ENCODE measurements at places on chromosomes 3 and 15.
A peak's percentile ranks its signal among the peaks of the same experiment; 100 is the strongest.

DNA sequence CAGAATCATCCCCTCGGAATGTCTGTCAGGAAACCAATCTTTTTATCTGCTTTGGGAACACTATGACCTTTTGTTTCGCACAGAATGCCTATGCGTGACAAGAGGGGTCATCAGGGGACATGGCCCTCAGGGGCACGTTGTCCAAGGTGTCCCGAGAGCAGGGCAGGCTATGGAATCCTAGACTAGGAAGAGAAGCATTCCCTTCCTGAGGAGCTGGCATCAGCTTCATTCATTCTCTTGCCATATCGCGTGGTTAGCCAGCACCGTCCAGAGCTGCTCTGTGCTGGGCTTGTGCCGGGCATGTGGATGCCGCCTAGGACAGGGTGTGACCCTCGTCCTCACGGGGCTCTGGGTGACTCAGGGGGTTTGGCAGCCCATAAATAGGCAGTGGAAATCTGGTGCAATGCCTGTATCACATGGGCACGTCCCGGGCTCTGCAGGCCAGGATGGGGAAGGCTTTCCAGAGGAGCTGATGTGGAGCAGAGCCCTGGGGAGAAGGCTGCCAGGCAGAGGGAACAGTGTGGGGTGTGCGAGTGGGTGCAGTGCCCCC lies 117.8 kb downstream of the TMEM266 start:
- no peak for DNase-seq

GRCh38 chr3:133663569-133664313 lies 2.0 kb upstream of the TOPBP1 start:
- peak; percentile 61 for DNase-seq

DNA sequence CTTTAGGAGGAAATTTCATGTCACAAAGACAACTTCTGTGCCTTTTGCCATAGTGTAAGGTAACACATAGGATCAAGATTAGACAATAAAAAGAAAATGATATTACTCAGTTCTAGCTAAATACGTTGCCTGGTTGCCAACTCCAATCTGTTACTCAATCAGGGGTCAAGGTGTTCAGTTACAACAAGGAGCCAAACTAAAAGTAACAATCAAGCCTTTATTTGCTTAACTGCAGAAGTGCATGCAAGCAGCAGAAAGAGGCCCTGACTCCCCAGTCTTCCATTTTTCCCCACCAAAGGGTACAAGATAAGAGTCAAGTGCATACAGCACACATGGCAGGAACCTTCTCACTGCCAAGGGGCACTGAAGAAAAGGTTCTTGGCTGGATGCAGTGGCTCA lies 28.3 kb upstream of the PPP4R2 start:
- DNase-seq = no peak

DNA sequence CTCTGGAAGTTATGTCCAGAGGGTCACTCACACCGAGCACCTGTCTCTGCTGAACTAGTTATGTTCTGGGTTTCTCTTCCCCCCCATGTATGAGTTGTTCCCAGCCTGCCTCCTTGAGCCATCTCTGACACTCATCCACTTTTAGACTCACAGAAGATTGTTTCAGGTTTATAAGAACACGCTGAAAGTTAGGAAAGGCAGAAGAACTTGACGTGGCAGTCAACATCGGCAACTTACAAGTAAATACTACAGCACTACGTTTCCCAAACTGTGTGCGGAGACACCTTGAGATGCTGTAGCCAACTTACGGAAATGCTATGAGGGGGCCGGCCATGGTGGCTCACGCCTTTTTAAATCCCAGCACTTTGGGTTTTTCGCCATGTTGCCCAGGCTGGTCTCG lies 318.0 kb downstream of the ZNF621 start:
- DNase-seq = no peak

DNA sequence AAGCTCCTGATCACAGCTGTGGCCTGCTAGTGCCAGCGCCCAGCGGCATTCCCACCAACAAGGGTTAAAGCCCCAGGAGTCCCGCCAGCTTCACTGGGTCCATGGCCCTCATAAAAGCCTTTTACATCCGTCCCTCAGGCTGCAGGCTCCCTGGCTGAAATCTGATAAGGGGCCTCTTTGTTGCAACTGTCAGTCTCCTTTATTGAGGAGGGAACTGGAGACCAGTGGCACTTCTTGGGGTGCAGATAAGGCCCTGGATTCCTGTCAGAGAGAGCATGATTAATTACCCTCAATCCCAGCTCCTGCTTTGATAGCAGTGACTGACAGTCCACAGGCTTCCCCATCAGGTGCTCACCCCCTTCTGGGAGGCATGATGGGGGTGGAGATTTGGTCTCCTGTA lies 30.9 kb upstream of the CLK3 start:
- no peak for DNase-seq

- no peak for DNase-seq
Observed at GRCh38 chr3:101253396-101253795, 67.0 kb downstream of the IMPG2 start.

DNA sequence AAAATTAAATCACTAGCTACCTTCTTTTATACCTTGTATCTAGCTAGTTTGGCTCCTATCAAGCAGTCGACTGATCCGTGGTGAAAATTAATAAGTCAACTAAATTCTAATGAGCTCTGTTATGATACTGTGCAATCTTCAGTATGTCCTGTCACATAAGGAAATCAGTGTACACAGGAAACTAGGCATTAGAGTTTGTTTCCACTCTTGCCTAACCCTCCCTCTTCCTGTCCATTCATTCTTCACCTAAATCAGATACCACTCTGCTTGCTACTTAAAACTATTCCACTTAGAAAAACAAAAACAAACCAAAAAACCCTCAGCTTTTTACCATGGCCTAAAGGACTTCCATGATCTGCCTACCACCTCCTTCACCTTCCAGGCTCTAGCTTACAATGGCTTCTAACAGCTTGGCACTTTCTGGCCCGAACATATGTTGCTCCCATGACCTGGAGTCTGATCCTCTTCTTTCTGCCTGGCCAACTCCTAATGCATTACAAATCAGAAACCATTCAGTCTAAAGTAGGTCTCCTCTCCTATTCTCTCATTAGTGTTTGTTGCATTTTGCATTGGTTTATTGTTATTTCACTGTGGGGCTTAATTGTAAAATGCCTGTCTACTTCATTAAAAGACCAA lies 7.9 kb downstream of the RFC4 start:
- no peak for DNase-seq

- DNase-seq = no peak
Observed at GRCh38 chr3:78268716-78269668, 1229.1 kb downstream of the ROBO2 start.

DNA sequence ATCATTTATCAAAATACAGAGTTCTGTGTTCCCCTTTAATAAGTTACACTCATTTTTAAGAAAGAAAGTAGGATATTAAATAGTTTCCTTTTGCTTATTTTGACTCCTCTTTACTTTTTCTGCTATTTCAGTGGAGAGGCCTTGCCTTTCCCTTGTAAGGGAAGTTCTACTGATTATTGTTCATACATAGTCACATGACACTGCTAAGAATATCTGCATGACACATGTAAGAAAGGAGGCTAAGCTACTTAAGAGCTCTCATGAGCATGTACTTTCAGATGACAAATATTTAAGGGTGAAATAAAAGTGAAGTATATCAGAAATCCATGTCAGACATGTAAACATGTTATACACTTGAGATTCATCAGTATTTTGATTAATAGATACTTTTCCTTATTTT lies 39.0 kb downstream of the MYRIP start:
- DNase-seq = no peak

- no peak for DNase-seq
Observed at GRCh38 chr3:194938845-194939531, 253.3 kb downstream of the FAM43A start.

GRCh38 chr3:43106293-43106628 lies 382 bp upstream of the POMGNT2 start:
- DNase-seq = no peak

- no peak for DNase-seq
Observed at GRCh38 chr3:141045849-141046248, 5.3 kb upstream of the SPSB4 start.

GRCh38 chr3:171986176-171986575 lies 53.2 kb upstream of the FNDC3B start:
- DNase-seq = no peak

- no peak for DNase-seq
Observed at GRCh38 chr3:188360364-188360881, 206.5 kb downstream of the LPP start.

GRCh38 chr3:61182662-61183061 lies 68.6 kb downstream of the FHIT start:
- DNase-seq = no peak

- DNase-seq = no peak
Observed at GRCh38 chr15:77097921-77098320, 27.0 kb upstream of the TSPAN3 start.

- peak; percentile 46 for DNase-seq
Observed at GRCh38 chr15:60695713-60696522, 217.0 kb upstream of the ICE2 start.

GRCh38 chr3:64213224-64213878 lies 11.9 kb downstream of the PRICKLE2 start:
- no peak for DNase-seq

DNA sequence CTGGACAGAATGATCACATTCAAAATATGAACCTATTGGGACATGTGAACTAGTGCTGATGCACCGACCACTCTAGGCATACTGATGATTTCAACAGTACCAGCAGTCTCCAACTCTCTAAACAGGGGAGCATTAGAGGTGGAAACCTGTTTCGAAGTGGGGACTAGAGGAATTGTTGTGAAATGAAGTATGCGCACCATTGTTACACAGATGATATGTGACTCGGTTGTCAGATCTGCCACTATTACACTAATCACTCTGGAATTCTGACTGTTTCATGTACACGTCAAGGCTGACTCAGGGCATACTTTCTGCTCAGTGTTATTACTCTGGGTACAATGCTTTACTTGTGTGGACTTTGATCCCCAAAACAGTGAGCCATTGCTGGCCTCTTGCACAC lies 198.2 kb upstream of the UBE2E2 start:
- no peak for DNase-seq

DNA sequence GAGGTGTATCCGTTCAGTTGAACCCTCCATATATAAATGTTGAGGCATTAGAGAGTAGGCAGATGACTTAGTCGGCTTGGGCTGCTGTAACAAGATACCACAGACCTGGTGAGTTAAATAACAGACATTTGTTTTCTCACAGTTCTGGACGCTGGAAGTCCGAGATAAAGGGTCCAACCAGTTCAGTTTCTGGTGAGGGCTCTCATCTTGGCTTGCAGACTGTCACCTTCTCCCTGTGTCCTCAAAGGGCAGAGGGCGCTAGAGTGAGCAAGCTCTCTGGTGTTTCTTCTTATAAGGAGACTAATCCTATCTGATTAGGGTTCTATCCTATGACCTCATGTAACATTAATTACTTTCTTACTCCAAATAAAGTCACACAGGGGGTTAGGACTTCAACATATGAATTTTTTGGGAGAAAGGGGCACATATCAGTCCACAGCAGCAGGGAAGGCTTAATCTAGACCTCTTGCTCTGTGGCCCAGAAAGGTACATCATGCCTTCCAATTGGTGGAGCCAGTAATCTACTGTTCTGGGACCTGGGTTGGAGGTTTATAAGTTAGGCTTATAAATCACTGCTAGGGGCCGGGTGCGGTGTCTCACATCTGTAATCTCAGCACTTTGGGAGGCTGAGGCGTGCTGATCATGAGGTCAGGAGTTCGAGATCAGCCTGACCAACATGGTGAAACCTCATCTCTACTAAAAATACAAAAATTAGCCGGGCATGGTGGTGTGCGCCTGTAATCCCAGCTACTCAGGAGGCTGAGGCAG lies 26.3 kb upstream of the SLC28A2 start:
- DNase-seq = no peak

DNA sequence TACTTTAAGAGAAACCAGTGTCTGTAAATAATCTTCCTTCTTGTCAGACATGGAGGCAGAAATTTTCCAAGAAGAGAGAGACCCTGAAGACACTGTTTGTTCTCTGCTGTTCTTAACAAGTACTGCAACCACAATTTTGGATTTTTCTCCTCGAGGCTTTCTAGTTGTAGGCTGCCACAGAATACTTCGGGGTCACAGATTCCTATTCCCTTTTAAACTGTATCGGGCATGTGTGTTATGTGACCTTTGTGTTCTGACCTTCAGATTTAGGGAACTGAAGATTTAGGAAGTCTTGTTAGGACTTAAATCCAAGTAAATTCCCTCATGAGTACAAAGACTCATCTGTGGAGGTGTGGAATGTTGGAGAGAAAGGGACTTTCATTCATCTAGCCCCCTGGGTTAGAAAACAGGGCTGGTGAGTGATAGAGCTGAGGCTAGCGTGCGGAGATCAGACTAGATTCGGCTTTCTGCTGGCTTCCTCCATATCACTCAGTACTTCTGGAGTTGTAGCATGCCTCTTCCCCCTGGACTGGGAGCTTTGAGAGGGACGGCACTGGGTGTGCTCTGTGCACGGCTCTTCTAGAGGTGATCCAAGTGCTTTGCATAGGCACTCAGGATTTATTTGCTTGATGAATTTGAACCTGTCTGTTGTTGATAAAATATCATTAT lies 237.0 kb downstream of the LPP start:
- no peak for DNase-seq

- DNase-seq = no peak
Observed at GRCh38 chr3:111881480-111881879, 22.4 kb downstream of the PHLDB2 start.

DNA sequence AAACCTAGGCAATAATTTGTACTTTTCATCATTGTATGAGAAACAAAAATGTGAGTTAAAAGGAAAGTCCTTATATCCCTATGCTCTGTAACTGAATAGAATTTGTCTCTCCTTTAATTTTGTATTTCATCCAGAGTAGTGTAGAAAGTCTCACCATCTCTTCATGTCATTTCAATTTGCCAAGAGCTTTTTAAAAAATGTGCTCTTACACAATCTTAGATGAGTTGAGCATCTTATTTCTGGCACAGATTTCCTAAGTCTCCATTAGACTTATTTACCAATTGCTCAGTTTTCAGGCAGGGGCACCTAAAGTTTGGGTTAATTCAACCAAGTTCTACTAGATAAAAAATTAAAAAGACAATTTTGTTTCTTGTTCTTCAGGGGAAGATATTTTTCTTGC lies 201.5 kb upstream of the RBMS3 start:
- DNase-seq = no peak

- no peak for DNase-seq
Observed at GRCh38 chr3:4745235-4745610, 234.0 kb upstream of the BHLHE40 start.

GRCh38 chr3:157999246-157999645 lies 107.0 kb downstream of the SHOX2 start:
- no peak for DNase-seq

DNA sequence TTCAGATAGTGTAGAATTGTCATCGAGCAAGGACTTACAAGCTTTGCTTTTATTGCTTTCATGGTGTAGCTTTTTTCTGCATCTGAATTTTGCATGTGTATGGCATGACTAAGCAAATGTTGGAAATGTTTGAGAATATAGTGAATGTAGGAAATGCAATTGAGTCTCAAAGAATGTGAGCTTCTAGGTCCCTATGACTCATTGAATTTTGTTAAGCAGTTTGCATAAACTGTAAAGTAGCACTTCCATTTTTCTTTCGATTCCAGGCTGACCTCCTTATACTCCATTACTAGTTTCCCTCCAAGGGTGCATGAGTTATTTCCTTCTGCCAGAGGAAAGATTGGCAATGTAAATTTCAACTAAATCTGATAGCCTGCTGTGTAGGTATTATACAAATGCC lies 619.2 kb downstream of the DIPK2A start:
- DNase-seq = no peak

GRCh38 chr3:17972959-17973906 lies 230.8 kb upstream of the TBC1D5 start:
- no peak for DNase-seq
